ENCODE measurements at places on chromosomes 3 and 15. TPM values are rescaled to one million over a fixed set of nuclear protein-coding genes. Genes with fewer than 3 reads are reported as not detected.

DNA sequence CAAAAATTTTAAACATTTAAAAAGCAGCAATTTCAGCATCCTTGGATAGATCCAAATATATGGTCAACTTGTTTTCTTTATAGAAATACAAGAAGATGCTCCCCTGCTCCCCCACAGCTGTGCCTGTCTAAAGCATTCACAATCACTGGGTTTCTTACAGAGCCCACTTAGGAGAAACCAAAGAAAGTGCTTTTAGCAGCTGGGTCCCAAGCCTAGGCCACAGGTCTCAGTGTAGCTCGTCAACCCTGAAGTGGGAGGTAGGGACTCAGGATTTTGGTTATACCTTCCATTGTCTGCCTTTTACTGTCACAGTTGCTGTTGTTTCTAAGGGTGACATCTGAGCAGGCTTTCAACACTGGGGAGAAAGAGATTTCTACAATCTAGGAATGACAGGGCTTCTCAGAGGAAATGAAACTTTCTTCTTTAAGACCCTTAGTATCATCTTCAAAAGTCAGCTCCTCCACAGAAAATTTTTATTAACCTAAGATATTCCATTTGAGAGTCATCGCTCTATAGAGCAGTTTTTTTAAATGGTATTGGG lies 199.3 kb upstream of the CMC1 start:
- DNase-seq, result no peak
- no peak overlapping the region for H3K27ac ChIP-seq
- H3K27me3 ChIP-seq, result no peaks in the 10 kb centered on the region
- no peaks in the 10 kb centered on the region for H3K36me3 ChIP-seq
- H3K4me3 ChIP-seq, result no peak overlapping the region
- H3K4me1 ChIP-seq, result peaks cover 9% of the 10 kb centered on the region

PARP16 gene
- total RNA-seq, result 13.3 TPM

DNA sequence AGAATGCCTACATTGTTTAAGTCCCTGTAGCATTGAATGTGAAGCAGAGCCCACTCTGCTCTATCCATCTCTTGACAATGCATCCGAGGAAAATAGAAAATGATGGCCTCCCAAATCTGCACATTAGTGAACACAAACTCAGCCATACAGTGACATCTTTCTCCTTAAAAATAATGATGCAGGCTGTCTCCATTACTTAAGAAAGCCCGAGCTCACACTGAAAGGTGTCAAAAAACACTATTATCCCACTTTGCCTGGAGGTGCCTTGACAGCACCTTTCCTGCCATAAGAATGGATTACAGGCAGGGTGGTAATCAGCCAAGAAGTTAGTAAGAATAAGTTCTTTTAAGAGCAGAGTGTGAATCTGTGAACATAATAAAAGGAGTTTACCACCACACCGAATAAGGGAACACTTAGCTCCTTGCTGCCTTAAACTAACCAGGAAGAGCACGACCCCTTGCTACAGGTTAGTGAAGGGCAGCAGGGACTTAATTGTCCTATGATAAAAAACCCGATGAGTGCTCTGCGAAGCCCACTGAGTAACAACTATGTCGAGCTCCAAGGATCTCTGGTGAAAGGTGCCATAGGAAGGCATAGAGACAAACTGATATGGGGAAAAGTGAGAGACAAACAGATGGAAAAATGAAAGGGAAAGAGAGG lies 123.2 kb upstream of the TUSC7 start:
- H3K4me3 ChIP-seq, result no peak overlapping the region
- no peaks in the 10 kb centered on the region for H3K27me3 ChIP-seq
- no peaks in the 10 kb centered on the region for H3K36me3 ChIP-seq
- no peak for DNase-seq

AADACL2 gene
- total RNA-seq, result not detected

DNA sequence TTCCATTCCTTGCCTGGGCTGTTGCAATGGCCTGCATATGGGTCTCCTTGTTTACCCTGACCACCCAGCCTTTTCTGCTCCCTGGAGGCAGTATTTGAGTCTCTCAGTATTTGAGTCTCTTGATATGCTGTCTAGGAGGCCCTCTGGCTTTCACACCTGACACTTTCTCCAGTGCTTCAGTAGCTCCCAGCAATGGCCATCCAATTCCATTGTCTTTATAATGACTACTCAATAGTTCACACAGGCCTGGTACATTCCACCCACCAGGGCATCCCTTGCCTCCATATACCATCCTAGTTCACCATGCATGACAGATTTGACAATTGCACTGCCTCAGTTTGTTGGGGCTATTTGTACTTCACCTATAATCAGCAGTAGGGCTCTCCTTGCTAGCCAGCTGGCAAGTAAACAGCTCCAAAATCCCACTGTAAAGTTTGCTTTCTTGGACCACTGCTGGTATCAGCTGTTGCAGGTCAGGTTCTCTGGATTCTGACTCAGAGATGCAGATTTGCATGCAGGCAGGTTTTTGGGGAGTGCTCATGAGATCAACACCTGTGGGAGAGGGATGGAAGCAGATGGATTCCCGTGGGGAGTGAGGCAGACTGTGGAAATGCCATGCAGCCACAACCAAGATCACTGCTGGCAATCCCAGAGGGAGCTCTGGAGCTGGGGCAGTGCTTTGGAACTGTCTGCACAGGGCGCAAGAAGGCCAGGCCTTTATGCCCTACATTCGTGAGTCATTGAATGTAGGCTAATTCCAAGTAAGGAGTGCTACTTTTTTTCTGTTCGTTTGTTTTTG lies 19.1 kb upstream of the XIRP1 start:
- H3K4me1 ChIP-seq, result peaks cover 22% of the 10 kb centered on the region
- H3K4me3 ChIP-seq, result no peak overlapping the region
- no peaks in the 10 kb centered on the region for H3K27me3 ChIP-seq
- no peak overlapping the region for H3K27ac ChIP-seq

DNA sequence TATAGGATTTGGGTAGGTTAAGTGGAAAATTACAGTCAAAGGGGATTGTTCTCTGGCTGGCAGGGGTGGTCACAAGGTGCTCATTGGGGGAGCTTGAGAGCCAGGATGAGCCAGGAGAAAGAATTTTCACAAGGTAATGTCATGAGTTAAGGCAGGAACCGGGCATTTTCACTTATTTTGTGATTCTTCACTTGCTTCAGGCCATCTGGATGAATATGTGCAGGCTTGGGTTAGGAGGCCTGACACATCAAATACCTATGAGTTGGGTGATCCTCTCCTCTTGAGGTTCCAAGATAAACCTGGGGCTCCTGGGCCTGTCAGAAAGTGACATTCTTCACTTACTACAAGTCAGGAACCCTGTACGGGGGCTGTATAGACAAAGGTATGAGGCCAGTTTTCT lies 68.7 kb downstream of the CD200 start:
- H3K4me1 ChIP-seq, result no peaks in the 10 kb centered on the region
- no peak for DNase-seq
- H3K27ac ChIP-seq, result no peak overlapping the region
- no peaks in the 10 kb centered on the region for H3K36me3 ChIP-seq
- H3K4me3 ChIP-seq, result no peak overlapping the region

- no peaks in the 10 kb centered on the region for H3K27me3 ChIP-seq
- H3K4me3 ChIP-seq, result no peak overlapping the region
- H3K36me3 ChIP-seq, result no peaks in the 10 kb centered on the region
- H3K27ac ChIP-seq, result no peak overlapping the region
Observed at GRCh38 chr3:130659911-130660310, 86.7 kb downstream of the PIK3R4 start.

CEP70 gene
- total RNA-seq, result 18.3 TPM

DNA sequence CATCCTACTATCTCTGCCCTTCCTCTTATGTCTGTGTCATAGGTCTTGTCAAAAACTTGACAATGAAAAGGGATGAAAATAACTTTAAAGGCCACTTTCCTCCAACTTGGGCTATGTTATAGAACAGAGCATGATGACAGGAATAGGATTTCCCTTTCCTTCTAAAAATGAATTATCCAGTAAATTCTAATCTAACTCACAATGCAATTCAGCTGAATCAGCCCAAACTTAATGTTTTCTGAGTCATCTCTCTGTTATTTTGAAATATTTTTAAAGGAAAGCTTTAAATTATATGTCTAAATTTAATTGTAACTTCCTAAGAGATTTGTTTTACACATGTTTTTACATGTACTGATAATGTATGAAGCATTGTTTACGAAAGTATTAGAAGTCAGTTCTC lies 258.5 kb downstream of the BBX start:
- no peak overlapping the region for H3K27ac ChIP-seq
- no peaks in the 10 kb centered on the region for H3K4me1 ChIP-seq
- no peak for DNase-seq
- peaks cover 20% of the 10 kb centered on the region for H3K36me3 ChIP-seq
- H3K27me3 ChIP-seq, result no peaks in the 10 kb centered on the region

DNA sequence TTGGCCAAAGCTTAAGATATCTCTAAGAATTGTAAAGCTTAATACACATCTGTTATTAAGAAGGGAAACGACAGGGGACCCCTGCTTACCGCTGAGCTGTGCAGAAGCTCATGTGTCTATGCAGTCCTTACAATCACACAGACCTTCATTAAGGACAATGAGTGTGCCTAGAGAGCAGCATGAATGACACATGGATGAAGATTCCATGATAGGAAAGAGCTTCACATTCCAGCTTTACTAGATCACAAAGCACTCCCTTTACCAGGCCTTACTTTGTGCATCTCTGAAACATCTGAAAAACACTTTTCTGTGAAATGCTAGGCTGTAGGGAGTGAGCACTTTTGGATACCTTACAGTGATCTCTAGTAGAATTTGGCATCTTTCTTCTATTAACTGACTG lies 32.0 kb downstream of the RNF168 start:
- H3K36me3 ChIP-seq, result peaks cover 22% of the 10 kb centered on the region
- H3K4me1 ChIP-seq, result no peaks in the 10 kb centered on the region
- no peaks in the 10 kb centered on the region for H3K27me3 ChIP-seq
- no peak overlapping the region for H3K4me3 ChIP-seq
- no peak for DNase-seq
- no peak overlapping the region for H3K27ac ChIP-seq

NOX5 gene
- total RNA-seq, result 0.12 TPM

NR1I2 gene
- total RNA-seq, result 0.06 TPM

PPP1R2 gene
- total RNA-seq, result 127 TPM

FAM162A gene
- 209 TPM for total RNA-seq

IGDCC3 gene
- 41.9 TPM for total RNA-seq

DNA sequence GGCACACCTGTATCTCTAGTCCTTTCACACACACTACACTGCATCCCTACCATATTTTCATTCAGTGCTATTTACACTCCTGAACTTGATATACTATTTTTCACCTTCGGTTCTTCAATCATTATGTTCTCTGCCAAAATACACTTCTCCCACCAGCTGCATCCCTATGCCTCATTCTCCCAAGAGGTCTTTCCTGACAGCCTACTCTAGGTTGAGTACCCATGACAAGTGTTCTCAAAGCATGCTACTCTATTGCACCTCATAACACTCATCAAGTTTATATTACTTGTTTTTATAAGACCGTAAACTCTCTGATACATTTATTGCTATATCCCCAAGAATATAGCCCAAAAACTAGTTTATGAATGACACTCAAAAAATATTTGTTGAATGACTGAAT lies 549.5 kb downstream of the PYDC2 start:
- H3K36me3 ChIP-seq, result no peaks in the 10 kb centered on the region
- H3K4me3 ChIP-seq, result no peak overlapping the region
- no peaks in the 10 kb centered on the region for H3K4me1 ChIP-seq
- no peak overlapping the region for H3K27ac ChIP-seq
- DNase-seq, result no peak

GRCh38 chr3:158260392-158260791 lies 150.5 kb downstream of the RSRC1 start:
- no peak overlapping the region for H3K4me3 ChIP-seq
- no peaks in the 10 kb centered on the region for H3K27me3 ChIP-seq
- no peaks in the 10 kb centered on the region for H3K36me3 ChIP-seq
- no peak overlapping the region for H3K27ac ChIP-seq
- DNase-seq, result no peak
- no peaks in the 10 kb centered on the region for H3K4me1 ChIP-seq

DNA sequence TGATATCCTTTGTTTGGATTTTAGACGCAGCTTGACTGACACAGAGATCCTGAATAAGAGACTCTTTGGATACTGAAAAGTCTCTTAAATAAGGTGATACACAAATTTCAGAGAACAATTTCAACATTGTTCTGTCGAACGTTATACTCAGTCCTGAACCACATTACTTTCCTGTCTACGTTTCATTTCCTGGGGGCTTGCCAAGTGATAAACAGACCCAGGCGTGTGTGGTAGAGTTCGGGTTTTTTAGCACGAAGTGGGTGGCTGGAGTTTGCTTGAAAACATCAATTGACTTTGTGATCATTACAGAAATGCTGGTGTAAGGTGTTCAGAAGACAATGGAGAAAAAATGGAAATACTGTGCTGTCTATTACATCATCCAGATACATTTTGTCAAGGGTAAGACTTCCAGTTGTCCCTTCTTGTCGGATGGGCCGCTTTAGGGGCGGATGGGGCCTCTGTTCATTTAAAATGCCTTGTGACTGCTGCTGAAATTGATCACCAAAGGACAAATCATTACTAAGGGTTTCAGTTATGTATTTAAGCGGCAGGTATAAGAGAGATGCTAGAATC lies at the start of gene CD96:
Gene CD96 (plus strand): TSS at position 287 of the 573 bp plus-strand sequence. CDS start 52 bp downstream, at position 339.
- peaks cover 3% of the 10 kb centered on the region for H3K4me1 ChIP-seq
- no peak for DNase-seq
- H3K4me3 ChIP-seq, result no peak within 1 kb of the TSS
- H3K27ac ChIP-seq, result no peak within 1 kb of the TSS
